Renal cortical epithelial cell (primary cell): ENCODE measurements at places on chromosomes 6 and 20. TPM values are rescaled to one million over a fixed set of nuclear protein-coding genes. Genes with fewer than 3 reads are reported as not detected.

FNDC11 gene
- total RNA-seq, result 0.69 and 0.85 TPM in 2 replicates

DNA sequence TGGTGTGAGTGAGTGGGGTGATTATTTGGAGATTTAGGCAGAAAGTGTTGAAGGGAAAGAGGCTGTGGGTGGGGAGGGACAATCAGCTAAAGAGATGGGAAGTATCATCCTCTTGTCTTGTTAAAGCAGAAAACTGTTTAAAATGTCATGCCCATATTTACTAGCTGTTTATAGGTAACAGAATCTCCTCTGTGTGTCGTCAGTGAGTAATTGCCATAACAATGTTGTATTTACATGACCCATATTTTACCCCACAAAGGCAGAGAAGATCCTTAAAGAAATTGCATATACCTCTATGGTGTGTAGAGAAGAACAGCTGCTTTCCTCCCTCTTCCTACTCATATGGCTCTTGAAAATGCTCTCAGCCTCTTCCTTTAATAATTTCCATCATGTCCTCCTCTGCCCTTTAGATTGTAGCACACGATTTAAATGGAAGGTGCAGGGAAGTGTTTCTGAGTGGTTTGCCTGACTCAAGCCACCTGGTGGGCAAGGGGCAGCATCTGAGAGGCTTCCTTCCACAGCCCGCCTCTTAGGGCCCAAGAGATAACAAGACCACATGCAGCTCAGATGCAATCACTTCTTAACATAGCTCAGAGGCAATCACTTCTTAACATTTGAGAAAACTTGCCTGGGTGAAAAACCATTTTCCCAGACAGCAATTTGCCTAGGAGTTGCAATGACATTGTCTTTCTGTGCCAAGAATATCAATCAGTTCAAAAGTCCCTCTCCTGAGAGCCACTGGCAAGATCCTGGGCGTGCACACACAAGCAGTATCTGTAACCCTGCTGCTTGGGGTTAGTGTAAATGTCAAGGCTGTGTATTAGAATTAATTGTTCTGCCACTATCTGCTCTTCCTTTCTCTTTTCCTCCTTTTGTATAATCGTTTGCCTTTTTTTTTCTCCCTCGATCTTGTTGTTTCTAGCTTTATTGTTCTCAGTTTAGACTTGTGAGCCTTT, 44.1 kb upstream of the EDN1 start:
- no peak for DNase-seq

DNA sequence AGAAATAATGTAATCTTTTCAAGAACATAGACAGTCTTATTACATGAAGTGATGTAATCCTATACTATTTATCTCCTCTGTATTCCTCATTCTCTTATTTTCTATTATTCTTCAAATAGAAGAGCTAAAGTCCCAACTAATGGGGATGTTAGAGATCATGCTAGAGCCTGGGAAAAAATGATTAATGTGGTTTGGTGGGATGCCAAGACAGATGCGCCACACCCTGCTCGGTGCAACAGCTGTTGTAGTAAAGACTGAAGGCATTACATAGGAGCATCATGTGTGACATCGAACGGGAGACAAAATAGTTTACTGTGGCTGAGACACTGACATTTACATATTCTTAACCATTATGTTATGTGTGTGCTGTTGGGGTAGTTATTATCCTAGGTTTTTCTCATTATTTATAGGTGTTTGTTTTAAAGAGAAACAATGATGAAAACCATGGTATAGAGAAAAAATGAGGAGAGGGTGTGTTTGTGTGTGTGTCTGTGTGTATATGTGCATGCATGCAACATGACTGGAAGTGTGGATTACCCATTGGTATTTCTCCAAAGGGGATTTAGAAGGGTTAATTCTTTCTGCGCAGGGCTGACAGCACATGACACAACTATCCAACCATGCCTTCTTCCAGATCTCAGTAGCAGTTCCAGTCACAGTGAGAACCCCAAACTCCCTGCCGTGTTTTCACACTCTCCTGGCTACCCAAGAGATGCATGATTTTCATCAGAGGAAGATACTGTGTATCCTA, 155.3 kb downstream of the EYA4 start:
- DNase-seq, result no peak

ULBP2 gene
- total RNA-seq, result 8.2 and 14.4 TPM in 2 replicates

NT5E gene
- total RNA-seq, result 39.3 and 164 TPM in 2 replicates

- peak; percentile 76 for DNase-seq
Measured at GRCh38 chr20:4153251-4153650, 137.9 kb upstream of the RNF24 start.

- DNase-seq, result peak; percentile 85
Measured at GRCh38 chr6:152271776-152272464, 365.2 kb downstream of the SYNE1 start.

GRCh38 chr6:84870672-84871071, 106.3 kb upstream of the TBX18 start:
- DNase-seq, result no peak

GRCh38 chr6:156273065-156273711, 504.0 kb upstream of the ARID1B start:
- DNase-seq, result no peak

HTR1E gene
- 0.15 TPM in 1 of 2 replicates, not detected in the other for total RNA-seq

DNA sequence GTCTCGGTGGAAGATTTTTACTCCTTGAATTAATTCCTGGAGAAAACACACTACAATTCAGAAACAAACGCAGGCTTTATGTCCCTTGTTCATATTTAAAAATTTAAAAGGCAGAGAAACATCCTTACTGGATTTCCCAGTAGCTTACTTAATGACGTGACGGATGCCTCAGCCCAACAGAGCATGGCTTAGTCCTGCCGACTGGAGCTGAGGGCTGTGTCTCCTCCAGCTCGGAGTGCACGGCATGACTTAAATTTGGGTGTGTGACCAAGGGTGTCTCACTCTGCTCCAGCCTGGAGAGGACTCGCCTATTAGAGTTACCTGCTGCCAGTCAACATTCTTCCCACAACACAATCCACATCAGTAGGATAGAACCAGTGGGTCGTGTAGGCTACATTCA, 107.1 kb downstream of the PSMB1 start:
- no peak for DNase-seq

TPBG gene
- 20.0 and 38.4 TPM in 2 replicates for total RNA-seq

TRAPPC3L gene
- total RNA-seq, result not detected in 2 replicates

- no peak for DNase-seq
Measured at GRCh38 chr20:61537239-61538182, 285.4 kb downstream of the CDH4 start.

GRM1 gene
- 0.10 TPM in 1 of 2 replicates, not detected in the other for total RNA-seq

MUC21 gene
- total RNA-seq, result not detected in 2 replicates

HAO1 gene
- 0.05 TPM in 1 of 2 replicates, not detected in the other for total RNA-seq

FAM50B gene
- 4.7 and 12.6 TPM in 2 replicates for total RNA-seq

IL17A gene
- total RNA-seq, result not detected in 2 replicates

DNA sequence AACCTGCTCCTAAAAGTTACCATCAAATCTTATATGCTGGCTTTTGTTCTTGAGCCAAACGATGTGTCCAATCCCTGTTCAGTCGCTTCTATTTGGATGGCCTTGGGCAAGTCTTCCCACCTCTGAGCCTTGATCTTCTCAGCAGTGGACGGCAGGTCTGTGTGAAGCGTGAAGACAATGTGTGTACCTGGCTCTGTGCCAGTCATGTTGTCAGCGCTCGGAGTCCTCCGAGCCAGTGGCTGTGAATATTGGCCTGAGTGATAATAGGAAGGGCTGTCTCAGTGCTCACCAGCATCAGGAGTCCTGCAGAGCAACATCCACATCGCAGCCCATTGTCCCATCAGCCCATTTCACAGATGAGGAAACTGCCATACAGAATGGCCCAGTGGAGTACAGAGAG, 219.0 kb downstream of the CDC5L start:
- no peak for DNase-seq

DNA sequence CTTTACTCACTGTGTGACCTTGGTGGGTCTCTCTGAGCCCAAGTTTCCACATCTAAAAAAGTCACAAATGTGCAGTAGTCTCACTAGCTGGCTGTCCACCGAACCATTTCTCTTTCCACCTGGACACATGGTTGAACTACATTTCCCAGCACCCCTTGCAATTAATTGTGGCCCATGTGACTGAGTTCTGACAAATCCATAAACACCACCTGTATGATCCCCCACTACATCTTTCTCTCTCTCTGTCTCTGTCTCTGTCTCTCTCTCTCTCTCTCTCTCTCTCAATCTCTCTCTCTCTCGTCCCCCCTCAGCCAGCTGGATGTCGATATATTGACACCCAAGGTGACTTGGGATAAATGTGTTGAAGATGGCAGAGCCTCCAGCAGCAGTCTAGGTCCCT, 42.8 kb downstream of the SNHG17 start:
- DNase-seq, result no peak
